CD4-positive, alpha-beta memory T cell (primary cell): ENCODE measurements at places on chromosomes 3 and 15. TPM values are rescaled to one million over a fixed set of nuclear protein-coding genes. Genes with fewer than 3 reads are reported as not detected.

DNA sequence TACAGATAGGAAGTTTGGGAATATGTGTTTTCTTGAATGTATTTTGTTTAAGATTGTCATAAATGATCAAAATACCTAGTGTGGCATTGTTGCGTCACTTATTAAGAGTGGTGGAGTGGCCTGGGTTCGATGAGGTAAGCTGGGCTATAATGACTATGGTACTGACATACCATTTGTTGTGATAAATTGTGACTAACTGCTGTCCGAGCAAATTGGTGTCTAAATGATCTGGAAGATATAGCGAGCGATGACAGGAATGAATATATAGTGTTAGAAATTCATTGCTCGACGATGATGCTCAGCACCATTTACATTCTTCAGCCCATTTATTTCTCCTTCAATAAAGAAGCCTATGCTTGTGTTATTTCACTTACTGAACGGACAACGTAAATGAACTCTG, 123.3 kb downstream of the MCTP2 start:
- no peak for DNase-seq

The IQCH gene
- 2.1 TPM for total RNA-seq

The UCN2 gene
- total RNA-seq, result not detected

The PRSS50 gene
- not detected for total RNA-seq

The TPRG1 gene
- 52.5 TPM for total RNA-seq

DNA sequence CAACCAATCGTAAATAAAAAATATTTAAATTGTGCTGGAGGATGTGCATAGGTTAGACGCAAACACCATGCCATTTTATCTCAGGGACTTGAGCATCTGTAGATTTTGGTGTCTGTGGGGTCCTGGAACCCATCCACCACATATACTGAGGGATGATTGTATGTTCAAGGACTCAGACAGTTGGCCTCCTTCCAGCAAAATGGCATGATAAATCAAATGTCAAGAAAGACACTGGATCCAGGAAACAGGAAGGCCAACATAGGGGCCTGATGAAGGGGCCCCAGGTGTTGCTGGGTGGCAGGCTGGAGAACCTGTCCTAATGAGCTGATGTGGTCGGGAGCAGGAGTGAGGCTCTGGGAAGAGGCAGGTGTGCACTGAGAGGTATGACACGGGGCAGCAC, 289.5 kb downstream of the GABRG3 start:
- no peak for DNase-seq

- DNase-seq, result no peak
Observed at GRCh38 chr15:25725758-25726157, 137.4 kb downstream of the ATP10A start.

DNA sequence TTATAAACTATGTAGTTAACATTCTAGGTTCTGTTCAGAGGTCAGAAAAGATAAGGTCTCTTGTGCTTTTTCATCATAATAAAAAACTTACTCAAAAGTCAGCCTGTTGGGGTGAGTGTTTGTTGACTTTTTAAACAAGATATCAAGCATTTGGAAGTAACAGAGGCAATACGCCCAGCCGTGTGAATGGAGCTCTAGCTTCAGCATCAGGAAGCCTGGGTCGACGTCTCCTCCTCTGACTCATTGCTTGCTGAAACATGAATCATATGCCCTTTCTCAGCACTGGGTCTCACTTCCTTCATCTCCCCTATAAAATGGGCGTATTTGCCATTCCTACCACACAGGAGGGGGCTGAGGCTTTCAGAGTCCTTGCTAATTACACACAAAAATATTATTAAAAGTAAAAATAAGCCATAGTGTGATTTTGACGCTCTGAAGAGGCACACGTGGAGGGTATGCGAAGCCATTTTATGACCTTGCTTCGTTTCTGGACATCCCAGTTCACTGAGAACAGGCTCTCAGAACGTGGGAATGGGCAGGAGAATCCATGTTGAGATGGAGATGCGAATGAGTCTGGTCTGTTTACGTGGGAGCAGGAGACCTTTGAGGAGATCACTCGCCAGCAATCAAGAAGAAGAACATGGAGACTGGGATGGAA, 220.8 kb upstream of the TPRG1 start:
- DNase-seq, result no peak

DNA sequence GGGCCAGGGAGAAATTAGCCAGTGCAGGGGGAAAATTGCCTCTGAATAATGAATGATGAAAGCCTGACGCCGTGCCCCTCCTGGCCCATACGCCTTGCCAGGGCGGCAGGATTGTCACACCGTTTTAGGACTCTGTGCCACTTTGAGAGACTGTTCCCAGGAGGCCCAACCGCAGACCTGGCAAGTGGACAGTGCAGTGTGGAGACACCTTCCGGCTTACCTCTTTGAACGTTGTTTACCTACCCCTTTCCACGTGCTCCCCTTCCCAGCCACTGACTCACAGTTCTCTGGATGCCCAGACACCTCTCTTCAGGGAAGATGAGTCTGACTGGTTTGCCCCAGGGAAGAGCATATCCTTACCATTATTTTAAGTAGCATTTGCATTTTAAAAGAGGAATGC, 84.0 kb upstream of the PXYLP1 start:
- no peak for DNase-seq

DNA sequence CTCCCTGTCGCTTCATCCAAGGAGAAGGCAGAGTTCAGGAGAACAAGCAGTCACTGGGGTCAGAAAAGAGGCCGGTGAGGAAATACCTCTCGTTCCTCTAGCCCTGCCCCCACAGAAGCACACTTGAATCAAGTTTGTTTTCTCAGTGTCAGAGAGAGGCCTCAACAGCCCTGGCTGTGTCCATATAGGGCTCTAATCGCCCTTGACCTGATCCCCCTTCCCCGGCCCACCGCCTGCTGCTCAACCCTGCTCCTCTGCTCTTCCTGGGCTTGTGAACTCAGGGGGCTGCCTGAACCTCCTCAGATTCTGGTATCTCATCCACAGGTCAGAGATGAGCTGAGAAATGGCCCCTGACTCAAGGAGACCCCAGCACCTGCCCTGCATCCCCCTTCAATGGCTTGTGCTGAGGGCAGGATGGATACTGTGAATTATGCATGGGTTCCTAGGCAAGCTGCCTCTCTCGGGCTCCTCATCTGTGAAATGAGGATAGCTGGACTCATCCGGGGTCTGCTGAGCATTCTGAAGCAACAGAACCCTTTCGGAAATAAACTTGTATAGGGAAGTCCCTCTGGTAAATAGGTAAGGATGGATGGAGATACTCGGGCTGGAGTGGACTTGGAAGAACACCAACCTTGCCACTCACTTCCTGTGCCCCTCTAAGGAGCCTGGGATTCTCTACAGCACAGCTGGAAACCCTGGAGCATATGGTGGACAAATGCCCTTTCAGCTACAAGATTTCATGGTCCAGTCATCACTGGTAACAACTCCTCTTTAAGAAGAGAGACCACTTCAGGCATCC, 147.5 kb downstream of the STT3B start:
- DNase-seq, result no peak

The NME9 gene
- total RNA-seq, result 1.0 TPM

DNA sequence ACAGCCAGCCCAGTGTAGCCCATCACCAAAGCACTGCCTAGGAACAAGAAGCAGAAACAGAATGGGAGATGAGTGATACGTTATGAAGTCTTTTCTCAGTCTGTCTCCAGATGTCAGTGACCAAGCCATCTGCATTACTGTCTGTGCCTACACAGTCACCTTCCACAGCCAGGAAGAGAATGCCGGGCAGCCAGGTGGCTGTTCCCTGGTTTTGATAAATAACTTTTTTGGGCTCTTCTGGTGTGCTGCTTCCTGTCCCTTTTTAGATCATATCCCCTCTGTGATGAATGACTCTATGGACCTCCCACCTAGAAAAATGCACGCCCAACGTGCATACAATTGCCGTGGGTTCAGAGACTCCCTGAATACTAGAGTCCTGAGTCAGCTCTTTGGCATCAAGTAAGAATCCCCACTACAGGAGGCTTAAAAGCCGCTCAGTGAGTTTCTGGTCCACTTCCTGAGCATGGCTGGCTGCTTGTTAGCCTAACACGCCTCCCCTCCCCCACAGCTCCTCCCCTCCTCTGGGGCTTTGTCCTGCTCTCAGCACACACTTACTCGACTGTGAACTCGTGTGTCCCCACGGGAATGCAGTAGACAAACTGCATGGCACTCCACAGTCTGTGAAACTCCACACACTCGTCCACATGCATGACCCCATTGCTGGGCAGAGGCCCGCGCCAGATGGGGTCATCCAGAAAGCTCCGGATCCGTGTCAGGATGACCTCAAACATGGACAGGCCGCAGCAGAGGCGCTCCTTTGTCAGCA, 34.7 kb downstream of the NIPA2 start:
- no peak for DNase-seq

GRCh38 chr3:194884649-194885315, 199.1 kb downstream of the FAM43A start:
- DNase-seq, result no peak

- DNase-seq, result no peak
Observed at GRCh38 chr3:17201538-17201937, 316.8 kb downstream of the PLCL2 start.

The LMCD1 gene
- total RNA-seq, result 1.1 TPM

The CTXN2 gene
- total RNA-seq, result not detected
